Smooth muscle cell of the umbilical artery (primary cell): ENCODE measurements at places on chromosomes 4 and X. TPM values are rescaled to one million over a fixed set of nuclear protein-coding genes. Genes with fewer than 3 reads are reported as not detected.

The FBXO8 gene
- total RNA-seq: 31.7 and 47.2 TPM in 2 replicates

The GLUD2 gene
- 0.30 and 0.92 TPM in 2 replicates for total RNA-seq

The ELF4 gene
- total RNA-seq: 13.1 and 23.6 TPM in 2 replicates

The POLA1 gene
- 6.5 and 11.8 TPM in 2 replicates for total RNA-seq

The MXRA5 gene
- total RNA-seq: 6.6 and 60.6 TPM in 2 replicates

The CYLC1 gene
- not detected in 2 replicates for total RNA-seq

The FUNDC2 gene
- 38.8 and 47.2 TPM in 2 replicates for total RNA-seq

The SULT1B1 gene
- total RNA-seq: 0.59 and 6.0 TPM in 2 replicates

The IL2RG gene
- not detected in 2 replicates for total RNA-seq

The SCD5 gene
- 12.2 and 13.5 TPM in 2 replicates for total RNA-seq

The PPP4R3C gene
- not detected in 2 replicates for total RNA-seq

The ADH1C gene
- not detected in 2 replicates for total RNA-seq

The POU3F4 gene
- total RNA-seq: not detected in 2 replicates
